ENCODE measurements at places on chromosomes 3 and 15. TPM values are rescaled to one million over a fixed set of nuclear protein-coding genes. Genes with fewer than 3 reads are reported as not detected.

- no peak for DNase-seq
Measured at GRCh38 chr3:4809922-4810321, 169.3 kb upstream of the BHLHE40 start.

Gene CLEC3B
- total RNA-seq: 55.7 TPM

- DNase-seq: no peak
Measured at GRCh38 chr3:31635545-31635944, 102.8 kb downstream of the STT3B start.

Gene ROBO2
- total RNA-seq: 0.98 TPM

- DNase-seq: no peak
Measured at GRCh38 chr15:57992761-57993355, 72.7 kb downstream of the ALDH1A2 start.

Gene PAK6
- total RNA-seq: 9.5 TPM

DNA sequence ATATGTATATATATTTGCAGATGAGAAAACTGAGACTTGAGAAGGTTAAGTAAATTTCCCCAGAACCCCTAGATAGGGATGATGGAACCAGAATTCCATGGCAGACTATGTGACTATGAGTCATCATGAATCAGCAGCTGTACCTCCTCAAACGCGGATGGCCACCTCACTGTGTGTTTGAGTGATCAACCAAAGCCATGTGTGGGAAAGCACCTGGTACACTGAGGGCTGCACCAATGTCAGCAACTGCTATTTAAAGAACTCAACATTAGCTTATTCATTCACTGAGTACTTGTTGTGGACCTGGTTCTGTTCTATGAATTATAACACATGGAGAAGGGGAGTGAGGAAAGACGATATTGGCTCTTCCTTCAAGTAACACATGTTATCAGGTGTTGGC lies 377.0 kb downstream of the GAP43 start:
- DNase-seq: no peak

Gene SQOR
- 91.1 TPM for total RNA-seq

DNA sequence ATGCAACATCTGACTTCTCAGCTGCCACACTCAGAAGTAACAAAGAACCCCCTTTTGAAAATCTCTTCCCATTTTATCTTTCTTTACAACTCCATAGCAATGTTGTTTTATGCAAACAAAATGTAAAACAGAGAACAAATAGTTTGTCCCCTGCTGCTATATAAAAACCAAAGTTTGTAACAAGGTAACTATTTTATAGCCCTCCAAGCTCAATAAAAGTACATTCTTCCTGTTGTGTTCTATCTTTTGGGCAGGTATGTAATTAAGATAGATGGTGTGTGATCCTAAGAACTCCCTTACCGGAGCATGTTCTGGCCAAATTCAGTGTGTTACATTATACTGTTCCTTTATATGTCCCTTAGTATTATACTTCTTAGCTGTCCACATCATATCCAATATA lies 12.6 kb upstream of the CGNL1 start:
- no peak for DNase-seq

- peak; percentile 57 for DNase-seq
Measured at GRCh38 chr15:66946578-66947164, 118.7 kb upstream of the SMAD3 start.

DNA sequence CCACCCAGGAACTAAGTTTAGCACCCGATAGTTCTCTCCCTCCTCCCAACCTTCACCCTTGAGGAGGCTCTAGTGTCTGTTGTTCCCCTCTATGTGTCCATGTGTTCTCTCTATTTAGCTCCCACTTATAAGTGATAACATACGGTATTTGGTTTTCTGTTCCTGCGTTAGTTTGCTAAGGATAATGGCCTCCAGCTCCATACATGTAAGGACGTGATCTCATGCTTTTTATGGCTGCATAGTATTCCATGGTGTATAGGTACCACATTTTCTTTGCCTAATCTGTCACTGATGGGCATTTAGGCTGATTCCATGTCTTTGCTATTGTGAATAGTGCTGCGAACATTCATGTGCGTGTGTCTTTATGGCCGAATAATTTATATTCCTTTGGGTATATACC lies 66.9 kb upstream of the TRA2B start:
- DNase-seq: no peak

Gene CLDN16
- not detected for total RNA-seq

Gene PPP1R14D
- not detected for total RNA-seq

DNA sequence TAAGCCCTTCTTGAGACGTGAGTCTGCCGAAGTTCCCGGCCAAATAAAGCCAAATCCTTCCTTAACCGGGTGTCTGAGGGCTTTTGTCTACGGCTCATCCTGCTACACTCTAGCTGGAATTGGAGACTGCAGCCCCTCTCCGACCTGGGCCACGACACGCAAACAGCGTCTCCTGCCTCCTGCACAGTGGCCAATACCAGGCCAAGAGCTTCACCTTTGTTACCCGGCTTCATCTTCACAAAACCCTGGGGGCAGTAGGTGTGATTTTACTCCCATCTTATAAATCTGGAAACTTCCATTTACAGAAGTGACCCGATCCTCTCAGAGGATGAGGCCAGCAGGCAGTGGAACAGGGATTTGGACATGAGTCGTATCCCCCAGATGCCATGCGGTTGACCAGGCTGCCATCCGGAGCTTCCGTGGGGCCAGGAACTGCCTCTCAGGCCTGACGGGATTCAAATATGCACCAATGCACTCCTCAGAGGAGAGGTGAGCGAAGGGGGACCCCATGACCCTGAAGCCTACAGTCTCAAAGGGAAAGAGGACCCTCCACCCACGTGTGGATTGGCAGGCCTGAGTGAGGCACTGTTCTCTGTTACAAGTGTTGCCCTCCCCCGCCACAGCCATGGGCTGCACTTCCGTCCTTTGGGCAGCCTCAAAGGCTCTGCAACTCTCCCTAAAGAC lies 53.2 kb upstream of the KLF13 start:
- peak; percentile 10 for DNase-seq

Gene EEFSEC
- 13.9 TPM for total RNA-seq

Gene DRD3
- total RNA-seq: not detected

DNA sequence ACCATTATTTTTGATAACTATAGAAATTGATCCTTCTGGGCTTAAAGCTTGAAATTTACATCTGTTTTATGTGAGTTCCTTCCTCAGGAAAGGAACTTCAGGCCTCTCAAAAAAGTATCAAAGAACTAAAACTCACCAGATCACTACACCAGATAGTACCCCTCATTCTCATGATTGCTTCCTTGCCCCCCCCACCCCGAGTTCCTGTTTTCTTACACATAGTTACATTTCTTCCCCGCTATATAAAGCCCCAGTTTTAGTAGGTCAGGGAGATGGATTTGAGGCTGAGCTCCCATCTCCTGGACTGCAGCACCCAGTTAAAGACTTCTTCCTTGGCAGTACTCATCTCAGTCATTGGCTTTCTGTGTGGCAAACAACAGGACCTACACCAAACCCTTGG lies 80.3 kb upstream of the HRH1 start:
- DNase-seq: no peak

Gene SPINK8
- not detected for total RNA-seq

DNA sequence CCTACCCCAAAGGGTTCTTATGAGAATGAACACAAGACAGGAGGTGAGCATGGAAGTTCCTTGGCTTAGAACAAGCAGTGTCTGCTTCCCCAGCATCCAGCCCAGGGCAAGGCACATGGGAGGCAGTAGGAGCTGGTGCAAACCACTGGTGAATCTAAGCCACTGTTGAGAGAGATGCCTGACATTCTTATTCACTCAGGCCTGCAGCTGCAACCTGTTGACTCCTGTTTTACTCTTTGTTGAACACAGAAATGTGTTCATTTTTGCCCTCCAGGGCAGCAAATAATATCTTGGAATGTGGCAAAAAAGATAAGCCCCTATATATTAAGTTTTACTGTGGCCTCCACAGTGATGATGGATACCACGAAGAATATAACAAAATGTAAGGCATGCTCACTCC lies 8.9 kb upstream of the PAK6 start:
- no peak for DNase-seq

- DNase-seq: no peak
Measured at GRCh38 chr3:87120236-87120635, 106.9 kb upstream of the CHMP2B start.

DNA sequence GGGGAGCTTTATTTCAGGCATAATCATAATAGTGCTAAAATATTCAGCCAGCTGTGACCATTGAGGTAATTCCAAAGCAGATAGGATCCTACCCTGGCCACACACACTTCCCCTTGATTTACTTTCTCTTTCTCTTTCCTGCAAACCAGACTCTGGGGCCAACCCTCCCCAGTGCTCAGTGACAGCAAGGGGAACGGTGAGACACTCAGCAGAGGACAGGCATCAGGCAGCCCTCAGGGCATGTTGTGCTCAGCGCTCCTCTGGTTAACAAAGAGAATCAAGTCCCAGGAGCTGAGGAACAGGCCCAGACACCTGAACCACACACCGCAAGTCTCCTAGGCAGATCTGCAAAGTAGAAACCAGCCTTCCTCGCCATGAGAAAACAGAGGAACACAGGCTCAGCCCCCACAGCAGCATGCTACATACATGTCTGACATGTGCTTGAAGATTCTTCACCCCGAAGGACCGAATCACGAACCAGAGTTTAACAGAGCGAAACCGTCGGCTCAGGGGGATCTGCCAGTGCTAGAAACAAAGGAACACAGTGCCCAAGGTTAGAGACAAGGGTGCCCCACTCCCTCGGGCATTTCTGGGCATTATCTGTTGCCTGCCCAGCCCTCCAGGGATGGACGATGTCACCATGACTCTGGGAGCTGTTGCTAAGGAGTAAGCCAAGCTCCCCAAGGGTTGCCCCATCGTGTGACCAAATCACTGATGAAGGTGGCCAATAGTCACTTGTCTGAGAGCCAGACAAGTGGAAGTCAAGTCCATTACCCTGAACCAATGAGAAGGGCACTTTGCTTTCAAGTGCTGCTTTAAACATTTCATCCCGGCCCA lies 17.5 kb downstream of the HDC start:
- DNase-seq: no peak

DNA sequence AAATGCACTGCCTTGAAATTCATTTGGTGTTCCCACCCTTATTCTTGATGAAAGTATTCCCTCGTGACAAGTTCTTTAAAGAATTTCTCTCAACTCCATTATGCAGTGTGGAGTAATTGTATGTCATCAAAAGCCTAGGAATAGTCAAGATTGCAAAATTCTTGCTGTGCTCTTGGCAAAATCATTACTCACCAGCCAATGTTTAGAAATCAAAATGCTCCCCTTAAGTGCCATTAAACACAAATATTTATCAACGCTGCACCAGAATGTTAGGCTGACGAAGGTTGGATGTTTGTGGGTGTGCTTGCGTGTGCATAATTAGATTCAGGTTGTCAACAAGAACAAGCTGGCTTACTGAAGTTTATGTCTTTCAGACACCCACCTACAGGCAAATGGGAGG lies 40.5 kb downstream of the SST start:
- no peak for DNase-seq

Gene HTR3C
- total RNA-seq: not detected

Gene OSTN
- total RNA-seq: 2.5 TPM

GRCh38 chr3:45787551-45787950 lies 8.8 kb downstream of the SLC6A20 start:
- DNase-seq: no peak

- DNase-seq: no peak
Measured at GRCh38 chr3:136626493-136626892, 125.7 kb downstream of the STAG1 start.

DNA sequence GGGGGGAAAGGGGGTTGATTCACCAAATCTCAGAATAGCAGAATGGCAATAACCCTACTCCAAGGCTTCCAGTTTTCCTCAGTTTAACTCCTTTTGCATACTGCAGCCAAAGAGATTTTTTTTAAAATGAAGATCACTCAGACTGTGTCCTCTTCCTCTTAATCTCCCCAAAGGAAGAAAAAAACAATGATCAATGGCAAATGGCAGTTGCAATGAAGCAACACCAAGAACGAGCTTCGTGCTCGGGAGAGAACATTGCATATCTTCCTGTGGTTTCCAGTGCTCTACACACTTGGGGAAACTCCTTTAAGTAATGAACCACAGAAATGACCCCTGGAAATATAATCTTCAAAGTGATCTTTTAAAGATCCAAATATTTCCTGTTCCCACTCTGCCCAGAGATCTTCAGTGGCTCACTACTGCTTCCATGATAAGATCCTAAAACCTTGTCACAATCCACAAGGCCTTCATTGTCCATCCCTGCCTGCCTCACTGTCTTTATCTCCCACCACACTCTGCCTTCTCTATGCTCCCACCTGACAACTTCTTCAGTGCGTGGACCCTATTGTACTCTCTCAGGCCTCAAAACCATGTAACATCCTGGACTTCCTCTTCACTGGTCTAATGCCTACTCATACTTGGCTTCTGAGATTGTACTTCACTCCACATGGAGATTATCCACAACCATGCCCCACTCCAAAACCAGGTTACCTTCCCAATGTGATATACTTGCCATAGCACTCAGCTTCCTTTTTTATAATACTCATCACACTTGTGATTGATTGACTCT lies 394.8 kb downstream of the FHIT start:
- DNase-seq: no peak

Gene TMED3
- 34.1 TPM for total RNA-seq

- no peak for DNase-seq
Measured at GRCh38 chr3:88151358-88151757, 1.6 kb downstream of the C3orf38 start.

DNA sequence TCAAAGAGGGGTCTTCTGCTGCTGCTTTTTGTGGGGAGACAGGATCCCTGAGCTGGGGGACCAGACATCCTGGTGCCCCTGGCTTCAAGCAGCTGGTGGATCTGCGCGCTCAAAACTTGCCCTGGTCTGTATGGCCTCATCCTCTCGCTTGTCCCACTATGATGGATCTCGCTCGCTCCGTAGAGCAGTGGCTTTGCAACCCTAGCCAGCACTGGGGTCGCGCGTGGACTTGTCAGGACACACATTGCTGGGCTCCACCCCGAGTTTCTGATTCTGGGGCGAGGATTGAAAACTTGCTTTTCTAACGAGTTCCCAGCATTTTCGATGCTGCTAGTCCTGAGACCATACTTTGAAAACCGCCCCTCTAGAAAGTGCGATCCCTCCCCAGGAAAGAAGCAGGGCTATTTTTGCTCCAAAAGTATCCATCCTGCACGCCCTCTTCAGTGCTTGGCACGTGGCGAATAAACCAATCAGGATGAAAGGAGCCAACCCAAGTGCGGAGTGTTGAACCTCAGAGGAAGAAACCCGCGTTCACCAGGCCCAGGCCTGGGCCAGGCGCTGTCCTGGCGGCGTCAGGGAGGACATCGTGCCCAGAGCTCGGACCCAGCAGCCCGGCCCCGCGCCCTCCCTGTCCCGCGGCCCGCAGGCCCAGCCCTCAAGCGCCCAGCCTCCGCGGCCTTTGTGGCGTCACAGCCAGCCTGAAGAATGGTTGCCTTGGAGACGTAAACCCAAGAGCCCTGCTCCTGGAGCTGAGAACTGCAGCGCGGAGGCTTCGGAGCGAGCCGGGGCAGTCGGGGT lies at the start of gene CFAP100:
CFAP100 (plus strand) TSS at position 731 of the 798 bp plus-strand sequence. CDS start 1,092 bp downstream, outside the sequence.
- no peak for DNase-seq

DNA sequence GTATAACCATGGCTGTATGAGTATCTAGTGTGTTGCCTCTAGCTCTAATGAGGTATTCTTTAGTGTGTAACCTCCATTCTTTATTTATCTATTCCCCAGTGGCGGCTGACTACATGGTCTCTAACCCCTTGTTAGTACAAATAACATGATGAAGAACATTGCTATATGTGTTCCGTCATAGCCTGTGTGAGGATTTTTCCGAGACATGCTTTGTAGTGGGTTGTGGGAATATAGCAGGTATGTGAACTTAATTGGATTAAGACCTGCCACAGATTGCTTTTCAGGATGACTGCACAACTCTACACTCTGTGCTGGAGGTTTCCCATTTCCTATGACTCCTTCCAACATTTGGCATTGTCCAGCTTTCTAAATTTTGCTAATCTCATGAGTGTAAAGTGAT lies 563.4 kb downstream of the ROBO1 start:
- DNase-seq: no peak
